A172 (cell line): ENCODE measurements at places on chromosomes 11 and 22. TPM values are rescaled to one million over a fixed set of nuclear protein-coding genes. Genes with fewer than 3 reads are reported as not detected.

GRCh38 chr11:45853332-45854219 lies 6.3 kb downstream of the CRY2 start:
- no peak for DNase-seq

DNA sequence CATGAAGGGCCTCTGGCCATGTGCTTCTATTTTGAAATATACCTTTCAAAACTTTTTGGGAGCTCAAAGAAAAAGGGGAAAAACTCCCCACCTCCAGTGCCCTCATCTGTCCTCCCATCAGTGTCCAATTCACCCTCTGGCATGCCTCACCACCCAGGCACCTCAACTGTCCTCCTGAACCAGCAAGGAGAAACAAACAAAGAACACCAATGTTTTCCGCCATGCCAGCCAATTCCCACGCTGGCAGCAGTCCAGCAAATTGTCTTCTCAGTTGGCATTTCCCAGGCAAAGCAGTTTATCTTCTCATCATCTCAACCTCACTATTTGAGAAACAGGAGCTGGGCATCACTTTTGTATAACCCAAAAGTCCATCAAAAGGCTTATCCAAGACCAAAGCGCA lies 496.9 kb downstream of the SOX6 start:
- no peak for DNase-seq

DNA sequence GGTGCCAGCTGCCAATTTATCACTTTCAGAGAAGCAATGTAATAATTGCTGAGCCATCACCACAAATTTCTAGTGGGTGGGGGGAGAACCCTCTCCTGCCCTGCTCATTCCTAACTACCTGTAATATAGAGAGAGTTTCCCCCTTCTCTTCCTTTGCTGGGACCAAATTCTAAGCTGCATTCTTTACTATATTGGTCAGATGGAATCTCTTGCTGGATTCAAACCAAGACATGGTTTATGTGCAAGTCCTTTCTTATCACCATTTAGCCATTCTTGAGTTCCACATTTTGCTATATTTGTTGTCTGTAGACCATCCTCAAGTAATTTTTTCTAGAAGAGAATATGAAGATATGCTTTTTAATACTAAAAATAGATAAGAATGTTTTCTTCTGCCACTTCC lies 452.1 kb downstream of the MN1 start:
- peak; percentile 4 for DNase-seq

DNA sequence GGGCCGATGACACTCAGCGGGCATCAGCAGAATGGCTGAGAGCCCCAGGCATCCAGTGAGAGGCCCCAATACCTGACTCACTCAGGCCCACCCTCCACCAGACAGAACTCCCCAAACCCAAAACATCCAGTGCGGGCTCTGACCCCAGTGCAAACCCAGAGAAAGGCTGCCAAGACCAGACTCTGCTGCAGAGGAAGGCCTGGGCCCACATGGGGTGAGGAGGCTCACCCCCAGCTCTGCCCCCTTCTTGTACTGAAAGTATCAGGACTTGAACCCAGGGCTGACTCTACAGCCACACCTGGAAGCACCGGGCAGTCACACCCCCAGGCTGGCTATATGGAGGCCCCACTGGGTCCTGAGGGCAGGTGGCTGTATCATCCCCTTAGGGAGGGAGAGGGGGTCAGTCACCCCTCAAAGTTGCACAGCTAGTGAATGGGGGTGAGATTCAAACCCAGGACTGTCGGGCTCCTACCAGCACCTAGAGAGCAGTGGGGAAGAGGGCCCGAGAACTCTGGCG lies 49.3 kb downstream of the IGLL1 start:
- DNase-seq, result no peak

DNA sequence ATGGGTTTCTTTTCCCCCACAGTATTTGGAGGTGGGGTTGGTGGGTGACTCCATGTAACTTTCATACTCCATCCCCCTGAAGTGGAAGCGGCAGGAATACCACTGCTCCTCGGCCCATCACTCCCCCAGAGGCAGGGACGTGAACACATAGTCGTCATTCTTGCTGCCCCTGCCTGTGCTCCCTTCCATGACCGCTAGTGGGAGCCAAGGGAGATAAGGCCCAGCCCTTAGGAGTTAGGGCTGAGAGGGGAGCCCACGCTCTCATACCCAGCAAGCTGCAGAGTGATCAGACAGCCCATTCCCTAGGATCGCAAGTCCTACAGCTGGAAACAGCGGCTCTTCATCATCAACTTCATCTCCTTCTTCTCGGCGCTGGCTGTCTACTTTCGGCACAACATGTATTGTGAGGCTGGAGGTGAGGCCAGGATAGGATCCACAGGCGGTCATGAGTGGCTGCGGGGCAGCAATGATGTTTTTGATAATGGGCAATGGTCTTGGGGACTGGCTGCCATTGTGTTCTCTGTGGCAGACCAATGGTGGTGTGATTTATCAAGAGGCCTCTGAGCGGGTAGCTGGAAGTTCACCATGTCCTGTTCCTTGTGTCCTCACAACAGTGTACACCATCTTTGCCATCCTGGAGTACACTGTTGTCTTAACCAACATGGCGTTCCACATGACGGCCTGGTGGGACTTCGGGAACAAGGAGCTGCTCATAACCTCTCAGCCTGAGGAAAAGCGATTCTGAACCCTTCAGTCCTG lies 15.9 kb downstream of the RHOG start:
- no peak for DNase-seq

DNA sequence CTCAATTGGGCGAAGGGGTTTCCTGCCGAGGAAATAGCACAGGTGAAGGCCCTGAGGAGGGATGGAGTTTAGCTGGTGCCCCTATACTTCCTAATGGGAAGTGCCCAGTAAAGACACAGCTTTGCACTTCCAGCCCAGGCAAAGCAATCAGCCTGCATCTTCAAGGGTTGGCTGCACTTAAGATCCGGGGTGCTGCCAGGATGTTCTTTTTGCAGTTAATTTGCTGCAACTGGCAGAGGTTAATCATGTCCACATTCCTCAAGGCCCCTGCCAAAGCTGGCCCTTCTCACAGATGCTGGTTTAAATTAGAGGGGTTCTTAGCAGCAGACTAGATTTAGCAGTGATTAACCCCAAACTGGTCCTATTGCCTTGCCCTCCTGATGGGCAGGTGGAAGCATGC lies 137.7 kb upstream of the NAV2 start:
- DNase-seq, result no peak

- DNase-seq, result no peak
These were observed 118.5 kb downstream of the PHF21B start for GRCh38 chr22:44891293-44891747.

GRCh38 chr11:449889-450808 lies at the start of gene PTDSS2:
Gene PTDSS2 (plus strand): TSS chr11:450279. CDS start chr11:450456, 177 bp downstream.
- DNase-seq, result peak; percentile 91

Gene DDX25
- total RNA-seq, result not detected in 2 replicates
